ENCODE measurements at places on chromosomes 2 and 18.
A peak's percentile ranks its signal among the peaks of the same experiment; 100 is the strongest.

GRCh38 chr2:187586011-187586641 is 31.9 kb upstream of the TFPI start:
- no peak for DNase-seq

GRCh38 chr2:15069149-15069548 is 436.6 kb downstream of the LRATD1 start:
- DNase-seq: no peak

DNA sequence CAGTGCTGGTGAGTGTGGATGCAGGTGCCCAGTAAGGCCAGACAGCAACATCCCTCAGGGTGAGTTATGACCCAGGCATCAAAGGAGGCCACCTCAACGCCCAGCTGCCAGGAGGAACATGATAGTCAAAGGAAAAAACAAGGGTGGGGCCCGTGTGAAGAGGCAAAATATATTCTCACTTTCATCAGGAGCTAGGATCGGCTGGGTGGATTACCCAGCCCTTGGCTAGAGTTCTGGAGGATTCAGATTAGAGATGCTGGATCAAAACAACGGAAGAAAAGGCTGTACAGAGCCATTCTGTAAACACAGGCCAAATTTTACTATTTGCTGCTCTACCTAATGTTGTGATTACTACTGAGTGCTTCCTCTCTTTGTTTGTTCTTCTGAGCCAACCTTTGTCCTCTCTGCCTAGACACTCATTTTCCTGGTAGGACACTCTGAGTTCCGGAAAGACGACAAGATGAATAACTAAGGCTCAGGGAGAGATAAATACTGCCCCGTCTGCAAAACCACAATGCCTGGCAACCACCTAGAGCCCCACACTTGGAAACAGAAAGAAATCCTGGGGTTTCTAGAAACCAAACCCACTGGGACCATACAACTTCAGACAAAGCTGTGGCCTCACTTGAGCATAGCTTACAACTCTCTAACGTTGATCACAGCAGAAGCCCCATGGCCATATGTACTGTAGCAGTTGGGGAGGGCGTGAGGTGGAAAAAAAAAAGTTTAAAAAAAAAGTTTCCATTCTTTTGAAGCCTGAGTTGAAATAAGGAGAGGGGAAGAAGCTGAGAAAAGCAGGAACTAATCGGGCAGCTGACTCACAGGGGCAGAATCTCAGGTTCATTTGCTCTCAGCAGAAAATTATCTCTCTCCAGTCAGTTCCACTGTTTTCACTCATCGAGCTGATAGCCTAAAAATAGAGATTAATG is 17.8 kb upstream of the PMAIP1 start:
- peak; percentile 9 for DNase-seq

- no peak for DNase-seq
Observed at GRCh38 chr2:60534052-60534685, 19.3 kb downstream of the BCL11A start.

- DNase-seq: no peak
Observed at GRCh38 chr18:59340817-59341216, 18.2 kb downstream of the LMAN1 start.

DNA sequence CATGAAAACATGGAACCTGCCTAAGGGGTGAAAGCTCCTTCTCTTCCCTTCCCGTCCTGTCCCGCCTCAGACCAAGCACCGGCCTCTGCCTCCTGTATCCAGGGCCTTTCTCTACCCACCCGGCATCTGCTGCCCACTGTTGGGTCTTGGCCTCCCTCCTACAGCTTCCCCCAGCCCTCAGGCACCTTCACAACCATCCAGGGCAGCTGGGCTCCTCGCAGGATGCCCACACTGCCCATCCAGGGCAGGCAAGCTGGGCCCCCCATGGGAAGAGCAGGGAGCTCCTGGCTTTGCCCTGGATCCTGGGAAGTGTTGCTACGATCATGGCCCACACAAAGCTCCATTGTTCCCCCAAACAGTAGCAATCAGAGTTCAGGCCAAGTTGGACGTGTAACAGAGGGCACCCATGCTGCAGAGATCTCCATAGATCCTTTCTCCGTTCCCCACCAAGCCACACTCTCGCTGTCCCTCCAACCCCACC is 206.6 kb downstream of the NDUFA10 start:
- no peak for DNase-seq

DNA sequence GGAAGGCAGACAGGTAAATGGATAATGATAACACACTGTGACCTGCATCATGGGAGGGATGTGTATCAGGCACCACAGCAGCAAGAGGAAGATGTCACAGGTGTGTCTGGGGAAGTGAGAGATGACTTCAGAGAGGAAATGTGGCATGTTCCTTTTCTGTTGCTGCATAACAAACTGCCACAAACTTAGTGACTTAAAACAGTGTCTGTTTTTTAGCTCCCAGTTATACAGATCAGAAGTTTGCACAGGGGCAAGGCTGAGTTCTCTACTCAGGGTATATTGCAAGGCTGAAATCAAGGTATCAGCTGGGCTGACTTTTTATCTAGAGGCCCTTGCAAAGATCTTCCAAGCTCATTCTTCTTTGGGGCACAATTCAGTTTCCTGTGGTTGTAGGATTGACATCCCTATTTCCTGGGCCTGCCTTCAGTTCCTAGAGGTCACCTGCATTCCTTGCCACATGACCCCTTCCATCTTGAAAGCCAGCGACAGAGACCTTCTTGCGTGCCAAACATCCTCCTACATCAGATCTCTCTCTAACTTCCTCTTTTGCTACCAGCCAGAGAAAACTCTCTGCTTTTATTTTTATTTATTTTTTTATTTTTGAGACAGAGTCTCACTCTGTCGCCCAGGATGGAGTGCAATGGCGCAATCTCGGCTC is 2.1 kb upstream of the MAP3K2 start:
- DNase-seq: peak; percentile 67

DNA sequence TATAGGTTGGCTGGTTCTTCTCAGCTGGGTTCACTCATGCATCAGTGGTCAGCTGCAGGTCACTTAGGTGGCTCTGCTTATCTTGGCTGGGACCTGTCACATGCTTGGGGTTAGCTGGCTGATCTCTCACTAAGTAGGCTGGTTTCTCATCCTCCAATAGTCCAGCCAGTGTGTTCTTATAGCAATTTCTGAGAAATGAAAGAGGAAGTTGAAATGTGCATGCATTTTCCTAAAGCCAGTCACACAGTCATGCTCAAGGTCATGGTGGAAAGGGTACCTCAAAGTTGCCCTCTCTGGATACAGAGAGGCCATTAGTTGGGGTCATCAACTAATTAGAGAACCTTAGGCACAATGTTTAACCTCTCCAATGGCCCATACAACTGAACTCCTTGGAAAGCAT is 64.4 kb downstream of the KLHL29 start:
- DNase-seq: no peak

DNA sequence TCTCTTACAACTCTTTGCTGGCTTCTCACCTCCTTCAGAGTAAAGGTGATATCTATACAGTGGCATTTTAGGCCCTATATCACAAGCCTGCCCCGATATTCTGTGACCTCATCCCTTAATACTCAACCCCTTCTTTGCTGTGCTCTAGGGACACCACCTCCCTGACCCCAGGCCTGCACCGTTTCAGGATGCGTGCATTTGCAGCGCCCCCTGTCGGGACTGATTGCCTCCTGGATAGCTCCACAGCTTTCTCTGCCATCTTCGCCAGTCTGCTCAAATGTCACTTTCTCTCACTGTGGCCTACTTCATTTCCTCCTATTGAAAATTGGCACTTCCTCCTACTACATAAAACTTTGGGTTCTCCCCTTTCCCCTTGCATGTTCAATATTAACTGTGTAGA is 289.6 kb downstream of the SOCS6 start:
- DNase-seq: no peak

DNA sequence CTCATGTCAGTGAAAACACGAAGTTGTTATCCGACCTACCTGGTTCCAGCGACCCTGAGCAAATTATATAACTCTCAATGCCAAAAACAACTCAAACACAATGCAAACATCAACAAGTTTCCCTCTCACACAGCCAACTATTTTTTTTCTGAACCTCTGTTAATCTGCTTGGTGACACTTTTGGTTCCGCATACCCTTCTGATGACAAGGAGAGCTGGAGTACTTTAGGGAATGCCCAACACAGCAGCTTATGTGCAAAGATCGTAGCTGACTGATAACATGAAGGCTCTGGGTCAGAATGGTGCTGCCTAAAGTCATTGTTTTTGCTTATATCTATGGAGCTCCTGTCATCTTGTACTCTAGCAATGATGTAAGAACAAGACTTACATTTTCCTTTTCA is 72.7 kb upstream of the CCDC68 start:
- DNase-seq: no peak

DNA sequence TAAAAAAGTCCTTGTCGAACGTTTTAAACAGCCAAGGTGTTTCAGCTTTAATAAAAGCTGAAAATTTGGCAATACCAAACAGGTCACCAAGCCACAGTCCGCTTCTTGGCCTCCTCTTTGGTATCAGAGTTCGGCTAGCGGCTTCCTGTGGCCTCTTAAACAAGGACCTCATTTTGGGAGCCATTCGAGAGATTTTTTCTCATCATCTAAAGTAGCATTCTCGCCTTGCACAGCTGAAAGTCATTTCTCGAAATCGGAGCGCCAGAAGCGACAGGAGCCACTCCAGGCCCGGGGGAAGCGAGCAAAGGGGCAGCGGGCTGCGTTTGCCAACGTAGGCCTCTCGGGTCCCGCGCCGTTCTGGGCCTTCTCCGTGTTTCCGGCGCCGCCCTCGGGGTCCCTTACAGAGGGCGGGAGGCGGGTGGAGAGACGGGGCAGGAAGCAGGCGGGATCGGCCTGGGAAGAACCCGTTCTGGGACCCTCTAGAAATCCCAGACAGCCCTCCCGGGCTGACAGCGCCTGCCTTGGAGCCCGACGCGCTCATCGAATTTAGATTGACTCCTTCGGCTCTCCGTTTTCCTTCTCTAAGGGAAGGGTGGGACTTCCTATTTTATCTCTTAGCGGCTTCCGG is 522 bp upstream of the ZNF407 start:
- DNase-seq: no peak

DNA sequence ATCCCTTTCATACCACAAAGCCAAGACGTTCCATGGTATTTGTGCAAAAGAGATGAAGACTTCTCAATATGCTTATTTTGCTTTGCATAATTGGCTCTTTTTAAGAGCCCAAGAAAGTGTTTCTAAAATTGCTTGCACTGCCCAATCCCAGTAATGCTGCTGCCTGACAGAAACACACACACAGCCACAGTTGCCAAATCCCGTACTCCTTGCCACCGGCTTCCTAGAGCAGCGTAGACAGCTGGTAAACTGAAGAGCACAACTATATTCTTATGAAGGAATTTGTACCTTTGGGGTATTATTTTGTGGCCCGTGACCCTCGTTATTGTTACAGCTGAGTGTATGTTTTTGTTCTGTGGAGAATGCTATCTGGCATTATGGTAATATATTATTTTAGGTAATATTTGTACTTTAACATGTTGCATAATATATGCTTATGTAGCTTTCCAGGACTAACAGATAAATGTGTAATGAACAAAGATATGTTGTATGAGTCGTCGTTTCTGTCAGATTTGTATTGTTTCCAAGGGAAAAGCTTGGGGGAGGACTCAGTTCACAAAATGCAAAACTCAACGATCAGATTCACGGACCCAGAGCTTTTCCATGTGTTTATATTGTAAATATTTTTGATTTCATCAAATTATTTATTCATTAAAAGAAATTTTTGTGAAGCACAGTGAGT is 202.9 kb upstream of the RAB12 start:
- no peak for DNase-seq

DNA sequence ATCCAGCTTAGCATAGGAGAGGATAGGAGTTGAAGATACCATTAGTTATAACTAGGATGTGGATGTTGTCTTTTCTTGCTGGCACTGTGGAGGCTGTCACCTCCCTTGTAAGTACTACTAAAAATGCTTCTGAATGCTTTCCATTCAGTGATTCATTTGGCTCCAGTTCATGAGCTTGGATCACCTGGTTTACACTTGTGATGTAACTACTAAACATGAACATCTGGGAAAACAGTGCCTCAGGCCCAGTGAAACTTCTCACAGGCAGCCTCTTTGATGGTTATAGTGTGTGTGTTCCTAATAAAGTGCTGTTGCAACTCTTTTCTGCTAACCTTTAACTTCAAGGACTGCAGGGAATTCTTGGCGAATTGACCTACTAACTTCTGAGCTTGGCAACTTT is 13.0 kb upstream of the SLC9A2 start:
- no peak for DNase-seq

All from CD4-positive, alpha-beta T cell treated with Interleukin-1 beta for 1 hour (primary cell).